DMS79 treated with DMSO at 0.1 percent for 48 hours (cell line): ENCODE measurements at places on chromosomes 2 and 18.
A peak's percentile ranks its signal among the peaks of the same experiment; 100 is the strongest.

DNA sequence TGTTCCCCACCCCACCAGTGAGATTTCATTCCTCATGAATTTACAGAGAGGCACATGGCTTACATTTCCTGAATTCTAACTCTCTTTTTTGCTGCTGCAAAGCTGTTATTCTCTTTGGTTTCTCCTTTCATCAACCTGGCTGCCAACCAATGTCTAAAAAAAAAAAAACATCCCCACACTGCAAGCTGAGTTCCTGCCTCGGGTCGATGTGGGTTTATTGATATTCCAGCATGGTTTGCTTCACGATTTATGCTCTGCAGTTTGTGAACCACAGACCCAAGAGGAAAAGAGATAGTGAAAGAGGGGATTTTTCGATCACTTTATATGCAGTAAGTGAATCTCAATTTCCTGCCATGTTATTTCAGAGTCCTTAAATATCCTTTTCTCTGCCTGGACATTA is 363.6 kb downstream of the LPIN1 start:
- no peak for DNase-seq

GRCh38 chr18:65091744-65092329 is 659.0 kb upstream of the CDH7 start:
- DNase-seq: no peak

- no peak for DNase-seq
Observed at GRCh38 chr2:189583227-189584198, 2.9 kb upstream of the SLC40A1 start.

DNA sequence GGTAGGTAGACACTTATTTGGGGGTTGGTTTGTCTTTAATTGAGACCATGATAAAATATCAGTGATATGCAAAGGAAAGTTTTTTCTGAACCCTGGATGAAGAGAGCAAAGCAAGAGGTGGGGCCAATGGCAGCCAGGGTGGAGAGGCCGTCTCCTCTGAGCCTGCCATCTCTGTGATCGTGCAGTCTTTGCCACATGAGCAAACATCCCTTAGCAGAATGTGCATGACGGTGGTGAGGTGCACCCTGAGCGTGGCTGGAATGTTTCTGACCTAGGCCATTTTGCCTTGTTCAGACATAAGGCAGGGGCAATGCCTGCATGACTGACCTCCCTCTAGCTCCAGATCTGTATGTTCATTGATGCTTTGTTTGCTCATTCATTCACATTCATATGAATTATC is 6.0 kb downstream of the NCK2 start:
- no peak for DNase-seq

- no peak for DNase-seq
Observed at GRCh38 chr2:100603948-100604633, 41.3 kb downstream of the PDCL3 start.

DNA sequence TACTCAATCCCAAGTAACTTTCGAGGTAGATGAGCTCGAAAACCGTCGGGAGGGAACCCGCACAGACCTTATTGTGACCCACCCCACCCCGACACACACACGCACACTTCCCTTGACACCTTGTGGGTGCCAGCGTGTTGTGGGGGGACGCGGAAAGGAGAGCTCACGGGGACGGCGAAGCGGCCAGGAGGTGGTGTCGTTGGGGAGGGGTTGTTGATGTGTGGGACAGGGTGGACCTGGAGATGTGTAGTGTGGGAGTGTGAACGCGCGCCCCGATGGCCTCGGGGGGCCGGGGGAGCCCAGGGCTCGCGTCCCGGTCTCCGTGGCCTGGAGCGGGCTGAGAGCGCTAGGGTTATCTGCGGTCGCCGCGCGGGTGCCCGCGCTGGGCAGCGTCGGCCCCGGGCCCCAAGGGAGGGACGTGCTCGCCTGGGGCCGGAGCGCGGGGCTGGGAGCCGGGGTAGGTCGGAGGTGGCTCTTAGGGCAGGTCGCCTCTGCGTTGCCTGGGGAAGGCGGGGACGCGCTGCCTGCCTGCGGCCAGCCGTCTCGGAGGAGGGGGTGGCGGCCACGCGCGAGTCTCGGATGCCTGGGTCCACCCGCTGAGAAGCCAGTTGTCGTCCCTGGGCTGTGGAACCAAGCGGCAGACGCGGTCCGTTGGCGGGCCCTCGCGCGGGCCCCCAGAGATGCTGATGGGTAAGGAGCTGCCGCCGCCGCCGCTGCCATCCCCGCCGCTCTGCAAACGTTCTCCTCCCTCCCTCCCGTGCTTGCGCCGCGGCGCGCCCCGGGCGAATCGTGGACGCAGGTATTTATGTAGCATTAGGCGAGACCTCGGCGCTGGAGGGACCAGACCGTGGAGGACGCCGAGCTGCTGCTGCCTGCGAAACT is 1.6 kb downstream of the KLHL29 start:
- DNase-seq: no peak

GRCh38 chr2:20609349-20609994 is 41.4 kb downstream of the HS1BP3 start:
- peak; percentile 66 for DNase-seq

GRCh38 chr2:4597400-4597799 is 894.0 kb downstream of the DCDC2C start:
- no peak for DNase-seq

DNA sequence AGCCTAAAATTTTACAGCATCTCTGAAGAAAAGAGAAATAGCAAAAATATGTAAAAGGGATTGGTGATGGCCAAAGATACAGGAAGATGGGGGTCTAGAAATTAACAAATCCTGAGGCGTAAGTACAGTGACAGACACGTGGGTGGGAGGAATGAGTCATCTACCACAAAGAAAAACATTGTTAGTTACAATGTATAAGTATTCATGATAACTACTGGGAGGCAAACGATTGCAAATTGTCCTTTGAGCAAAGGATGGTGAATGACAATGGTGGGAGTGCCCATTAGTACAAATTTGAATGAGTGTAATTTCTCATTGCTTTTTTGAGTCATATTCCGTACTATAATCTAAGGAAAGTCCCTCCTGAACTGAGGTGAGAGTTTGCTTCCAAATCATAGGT is 809.0 kb upstream of the FAM98A start:
- DNase-seq: no peak

- DNase-seq: peak; percentile 62
Observed at GRCh38 chr2:219029829-219030165, 11.5 kb downstream of the CFAP65 start.

DNA sequence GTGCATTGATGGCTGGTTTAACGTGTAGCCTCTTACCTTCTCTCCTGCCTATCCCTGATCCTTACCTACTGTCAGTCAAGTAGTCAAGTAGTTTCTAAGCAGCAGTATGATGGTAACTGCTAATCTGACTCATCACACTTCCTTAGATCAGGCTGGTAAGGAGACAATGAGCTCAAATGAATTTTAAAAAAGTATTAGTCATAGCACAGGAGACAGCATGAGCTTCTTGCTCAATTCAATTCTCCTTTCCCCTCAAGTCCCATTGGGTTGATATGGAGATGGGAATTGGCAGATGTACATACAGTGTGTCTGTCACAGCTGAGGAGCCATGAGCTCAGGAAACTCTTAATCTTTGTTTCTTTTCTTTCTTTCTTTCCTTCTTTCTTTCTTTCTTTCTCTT is 799.7 kb downstream of the LRP1B start:
- no peak for DNase-seq

DNA sequence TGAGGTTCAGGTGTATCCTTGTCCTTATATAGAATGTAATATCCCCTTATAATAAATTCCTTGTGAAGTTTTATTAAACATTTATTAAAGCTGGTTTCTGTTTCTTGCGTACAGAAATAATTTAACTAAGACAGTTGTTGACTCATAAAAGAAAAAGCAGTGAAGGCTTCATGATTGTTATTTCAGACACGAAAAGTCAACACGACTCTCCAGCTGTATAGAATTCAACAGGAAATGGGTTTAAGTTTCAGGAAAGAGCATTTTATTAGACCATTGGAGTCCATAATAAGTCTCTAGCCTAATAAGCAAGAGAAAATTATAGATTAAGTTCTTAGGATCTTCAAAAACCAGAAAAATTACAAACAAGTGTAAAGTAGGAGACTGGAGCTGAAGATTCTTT is 62.2 kb downstream of the KCNE4 start:
- DNase-seq: no peak

GRCh38 chr2:66702301-66702700 is 267.4 kb downstream of the MEIS1 start:
- no peak for DNase-seq

GRCh38 chr18:45250479-45250878 is 364.8 kb upstream of the SLC14A2 start:
- no peak for DNase-seq

GRCh38 chr2:20620271-20620681 is 30.6 kb downstream of the HS1BP3 start:
- DNase-seq: no peak

- DNase-seq: no peak
Observed at GRCh38 chr2:62208758-62209114, 12.8 kb downstream of the B3GNT2 start.

GRCh38 chr2:101349893-101350662 is 37.2 kb downstream of the CREG2 start:
- DNase-seq: no peak

- DNase-seq: no peak
Observed at GRCh38 chr2:109373791-109374547, 239.8 kb downstream of the SEPTIN10 start.

GRCh38 chr2:224008702-224009261 is 30.3 kb downstream of the SERPINE2 start:
- DNase-seq: no peak

DNA sequence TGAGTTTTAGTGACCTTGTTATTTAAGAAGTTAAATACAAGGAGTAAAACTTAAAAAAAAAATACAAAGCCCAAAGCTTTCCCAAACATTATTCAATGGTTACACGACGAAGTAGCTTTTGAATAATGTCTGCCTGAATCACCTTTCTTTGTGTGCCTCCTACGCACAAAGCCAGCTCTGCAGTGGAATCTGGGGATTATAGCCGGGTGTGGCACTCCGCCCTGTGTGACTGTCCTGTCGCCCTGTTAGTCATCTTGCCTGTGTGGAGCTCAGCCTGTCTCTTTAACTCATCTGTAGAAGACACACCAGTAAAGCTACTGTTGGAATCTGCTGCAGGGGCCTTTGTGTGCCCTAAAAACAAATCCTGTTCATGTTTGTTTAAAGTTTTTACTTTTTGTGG is 79.4 kb upstream of the TCF7L1 start:
- DNase-seq: no peak

DNA sequence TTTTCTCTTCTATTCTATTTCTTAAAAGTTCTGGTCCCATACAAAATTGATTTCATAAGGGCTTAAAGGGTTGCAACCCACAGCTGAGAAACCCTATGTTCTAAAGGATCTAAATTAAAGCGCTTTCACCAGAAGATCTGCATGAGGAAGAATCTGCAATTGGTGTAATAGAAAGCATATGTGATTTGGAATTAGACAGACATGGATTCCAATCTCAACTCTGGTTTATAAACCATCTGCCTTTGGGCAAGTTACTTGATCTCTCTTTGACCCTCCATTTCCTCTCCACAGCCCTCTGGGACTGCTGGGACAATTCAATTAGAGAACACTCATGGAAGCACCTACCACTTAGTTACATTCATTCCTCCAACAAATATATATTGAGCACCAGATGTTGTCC is 178.7 kb downstream of the ANTXR1 start:
- no peak for DNase-seq

GRCh38 chr2:69771461-69771860 is 29.5 kb downstream of the ANXA4 start:
- no peak for DNase-seq

GRCh38 chr2:11940121-11940743 is 193.8 kb downstream of the LPIN1 start:
- no peak for DNase-seq

DNA sequence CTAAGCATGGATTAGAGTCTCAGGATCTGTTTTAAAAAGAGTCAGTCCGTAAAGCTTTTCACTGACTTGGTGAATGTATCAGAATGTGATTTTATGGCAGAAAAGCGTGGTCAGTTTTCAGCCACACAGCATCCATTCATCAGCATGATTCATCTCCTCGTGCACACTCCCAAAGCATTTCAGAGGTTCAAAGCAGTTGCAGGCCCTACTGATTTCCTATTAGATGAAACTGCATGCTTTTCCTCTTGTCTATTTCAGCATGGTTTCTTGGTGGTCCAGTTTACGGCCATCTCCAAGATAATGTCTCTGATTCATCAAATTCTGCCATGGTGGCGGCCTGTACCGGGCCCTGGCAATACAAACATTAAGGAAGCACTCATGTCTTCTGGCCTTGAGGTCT is 4.8 kb upstream of the PARD6G start:
- DNase-seq: no peak

DNA sequence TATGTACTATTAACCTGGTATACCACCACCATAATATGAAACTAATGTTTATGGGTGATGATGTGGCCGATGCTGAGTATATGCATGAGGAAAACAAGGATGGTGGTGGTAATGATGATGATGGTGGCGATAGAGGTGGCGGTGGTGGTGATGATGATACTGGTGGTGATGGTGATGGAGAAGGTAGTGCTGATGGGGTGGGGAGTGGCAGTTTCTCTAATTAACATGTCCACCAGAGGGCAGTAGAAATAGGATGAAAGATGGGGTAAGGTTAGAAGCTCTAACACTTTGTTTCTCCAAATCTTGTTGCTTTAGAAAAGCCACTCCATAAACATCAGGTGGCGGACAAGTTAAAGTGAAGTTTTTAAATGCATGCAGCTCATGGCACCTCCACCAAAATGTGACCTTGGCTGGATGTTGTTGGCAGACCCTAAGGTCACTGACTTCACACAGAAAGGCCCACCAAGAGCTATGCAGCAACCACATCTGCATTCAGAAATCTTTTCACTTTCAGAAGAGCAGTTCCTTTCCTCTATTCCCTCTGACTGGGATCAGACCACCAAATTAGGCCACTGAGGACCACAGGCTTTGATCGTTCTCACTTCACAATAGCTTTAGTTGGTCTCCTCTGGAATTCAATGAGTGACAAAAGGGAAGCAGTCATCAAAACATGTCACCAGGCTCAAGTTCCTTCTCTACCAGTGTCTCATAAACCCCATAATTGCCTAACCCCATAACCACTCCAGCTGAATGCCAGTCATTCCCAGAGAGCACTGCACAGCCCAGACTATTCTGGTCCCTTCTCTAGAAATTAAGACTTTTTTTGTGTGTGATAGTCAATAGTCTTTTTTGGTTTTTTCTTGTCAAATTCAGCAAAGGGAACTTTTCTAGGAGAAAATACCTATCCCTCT is 7.5 kb upstream of the BCL11A start:
- no peak for DNase-seq

DNA sequence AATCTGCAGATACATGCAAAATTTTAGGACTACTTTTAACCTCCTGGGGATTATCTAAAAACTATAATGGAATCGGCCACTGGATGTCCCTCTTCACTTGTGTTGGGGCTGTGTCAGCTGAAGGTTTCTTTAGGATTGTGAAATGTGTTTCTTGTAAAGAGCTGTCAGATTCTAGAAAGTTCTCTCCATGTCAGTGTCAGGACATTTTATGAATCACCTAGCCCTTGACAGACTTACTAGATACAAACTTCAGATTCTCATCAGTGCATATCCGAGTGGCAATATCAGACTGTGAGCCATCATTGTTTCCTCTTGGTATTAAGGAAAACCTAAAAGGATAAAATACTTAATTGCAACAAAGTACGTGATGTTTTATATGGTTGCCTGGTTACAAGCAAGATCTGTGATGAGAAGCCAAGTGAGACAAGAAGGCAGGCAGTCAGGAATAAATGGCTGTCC is 107.3 kb downstream of the CPS1 start:
- no peak for DNase-seq
